Activated CD4-positive, alpha-beta T cell treated with anti-CD3 and anti-CD28 coated beads for 36 hours (primary cell): ENCODE measurements at places on chromosomes 4 and X. TPM values are rescaled to one million over a fixed set of nuclear protein-coding genes. Genes with fewer than 3 reads are reported as not detected.

Gene FGFBP2
- 2.5 TPM for total RNA-seq

DNA sequence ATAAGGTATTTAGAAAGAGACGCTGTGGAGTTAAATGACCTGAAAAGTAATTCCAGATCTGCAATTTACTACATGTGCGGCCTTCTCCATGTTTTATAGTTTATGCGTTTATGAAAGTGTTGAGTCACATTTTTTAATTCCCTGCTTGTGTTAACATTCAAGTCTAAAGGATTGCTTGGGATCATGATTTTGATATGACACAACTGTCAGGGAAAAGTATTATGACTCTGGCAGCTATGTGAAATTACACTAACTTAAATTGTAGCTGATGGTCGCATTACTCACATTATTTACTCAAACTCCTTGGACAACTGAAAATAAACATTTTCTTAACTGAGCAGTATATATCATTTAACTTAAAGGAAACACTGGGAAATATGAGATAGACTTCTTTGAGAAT, 14.3 kb upstream of the GABRB1 start:
- DNase-seq = no peak

Gene FAM9A
- not detected for total RNA-seq

DNA sequence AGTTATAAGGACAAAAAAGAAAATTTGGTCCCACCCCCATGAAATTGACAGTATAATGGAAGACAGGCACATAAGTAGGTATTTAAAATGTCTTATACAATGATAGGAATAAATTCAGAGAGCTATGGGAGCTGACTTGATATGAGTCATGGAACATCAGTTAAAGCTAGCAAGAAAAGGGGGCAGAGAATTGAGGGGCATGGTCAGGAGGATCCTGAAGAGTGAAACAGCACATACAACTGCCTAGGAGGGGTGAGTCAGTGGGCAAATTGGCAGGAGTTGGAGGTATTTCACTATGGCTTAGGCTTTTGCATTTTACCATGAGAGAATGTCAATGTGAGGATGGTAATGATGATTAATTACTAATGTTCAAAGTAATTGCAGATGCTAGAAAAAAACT, 95.4 kb upstream of the BANK1 start:
- no peak for DNase-seq

DNA sequence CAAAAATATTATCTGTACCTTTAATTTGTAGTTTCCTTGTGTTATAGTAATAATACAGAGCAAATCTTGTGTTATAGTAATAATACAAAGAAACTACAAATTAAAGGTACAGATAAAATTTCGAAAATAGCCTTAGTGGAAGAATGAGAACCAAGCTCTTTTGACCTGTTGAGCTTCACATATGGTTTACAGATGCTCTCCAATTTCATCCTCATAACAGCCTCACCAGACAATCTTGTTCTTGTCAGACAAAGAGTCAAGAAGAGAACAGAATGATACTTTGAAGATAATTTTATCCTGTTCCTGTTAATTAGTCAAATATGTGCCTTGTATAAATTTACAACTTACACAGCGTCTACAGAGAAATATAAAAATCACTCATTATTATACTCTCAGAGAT, 12.8 kb downstream of the ATXN3L start:
- DNase-seq = no peak

Gene SSX4
- total RNA-seq = not detected

- no peak for DNase-seq
Observed at GRCh38 chr4:13112030-13112429, 372.1 kb downstream of the RAB28 start.

Gene GC
- not detected for total RNA-seq

Gene ARHGAP36
- not detected for total RNA-seq

DNA sequence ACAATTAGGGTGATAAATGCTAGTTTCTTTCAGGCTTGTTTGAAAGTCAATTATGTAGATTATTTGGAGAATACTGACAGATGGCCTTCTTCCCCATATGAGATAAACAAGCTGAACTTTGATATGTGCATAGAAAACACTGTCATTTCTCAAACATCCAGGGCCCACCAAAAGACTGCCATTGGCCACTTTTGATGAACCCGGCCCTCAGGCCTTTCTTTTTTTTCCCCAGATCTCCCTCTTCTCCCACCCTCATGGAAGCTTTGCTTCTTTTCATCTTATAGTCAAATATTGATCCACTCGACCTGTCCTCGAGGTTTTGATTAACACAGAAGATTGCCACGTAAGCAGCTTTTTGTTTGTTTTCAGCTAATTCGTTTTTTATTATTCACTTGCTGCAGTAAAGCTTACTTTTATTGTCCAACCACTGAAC, 377.4 kb downstream of the SMARCA1 start:
- DNase-seq = no peak

Gene TEX13C
- total RNA-seq = not detected

- DNase-seq = no peak
Observed at GRCh38 chr4:166202991-166203390, 330.0 kb downstream of the TLL1 start.

GRCh38 chr4:48538358-48538757, 48.3 kb downstream of the ZAR1 start:
- no peak for DNase-seq

DNA sequence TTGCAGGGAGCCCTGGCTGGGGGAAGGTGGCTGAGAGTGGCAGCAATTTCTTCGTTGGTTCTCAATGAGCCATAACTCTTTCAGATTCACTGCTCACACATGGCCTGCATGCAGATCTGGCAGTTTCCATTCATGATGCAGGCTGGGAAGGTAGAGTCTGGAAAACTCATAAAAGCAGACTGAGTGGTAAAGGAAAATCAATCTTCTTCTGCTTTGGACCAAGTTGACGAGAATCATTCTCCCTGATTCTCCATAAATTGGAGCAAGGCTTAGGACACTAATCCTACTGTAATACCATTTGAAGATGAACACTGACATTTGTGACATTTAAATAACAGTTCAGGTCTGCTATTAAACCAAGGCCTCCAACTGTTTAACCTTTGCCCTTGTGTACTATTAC, 35.3 kb upstream of the HAND2 start:
- no peak for DNase-seq

DNA sequence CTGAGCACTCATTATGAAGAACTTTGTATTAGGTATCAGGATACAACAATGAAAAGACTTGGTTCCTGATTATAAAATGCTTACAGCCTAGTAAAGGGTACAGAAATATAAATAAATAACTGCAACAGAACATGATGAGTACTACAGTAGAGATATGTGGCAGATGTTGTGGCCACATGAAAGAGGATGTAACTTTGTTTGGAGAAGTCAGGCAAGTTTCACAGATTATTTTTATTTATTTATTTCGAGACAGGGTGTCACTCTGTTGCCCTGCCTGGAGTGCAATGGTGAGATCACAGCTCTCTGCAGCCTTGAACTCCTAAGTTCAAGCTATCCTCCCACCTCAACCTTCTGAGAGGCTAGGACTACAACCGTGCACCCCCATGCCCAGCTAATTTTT, 15.8 kb upstream of the UBE2K start:
- no peak for DNase-seq

- no peak for DNase-seq
Observed at GRCh38 chr4:4560642-4561041, 18.8 kb upstream of the STX18 start.

GRCh38 chrX:40097504-40098263, at the start of gene BCOR:
Gene BCOR (minus strand): TSS chrX:40097958. CDS start chrX:40077929, 20,029 bp downstream.
- peak; percentile 88 for DNase-seq

DNA sequence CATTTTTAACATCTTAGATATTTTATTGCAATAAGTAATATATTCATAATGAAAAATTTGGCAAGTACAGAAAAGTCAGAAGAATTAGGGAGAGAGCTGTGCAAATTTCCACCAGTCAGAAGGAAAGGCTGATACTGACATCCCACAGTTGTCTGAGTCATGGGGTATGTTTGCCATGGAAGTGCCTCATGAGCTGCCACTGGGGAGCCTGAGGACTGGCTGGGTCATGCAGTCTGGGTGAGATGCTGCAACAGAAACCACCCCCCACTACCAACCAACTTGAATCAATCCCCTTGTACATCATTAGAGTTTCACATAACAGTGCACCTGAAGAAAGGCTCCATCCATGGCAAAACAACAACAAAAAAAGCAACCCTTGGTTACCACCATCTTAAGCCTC, 45.2 kb upstream of the ENPP6 start:
- DNase-seq = peak; percentile 44

DNA sequence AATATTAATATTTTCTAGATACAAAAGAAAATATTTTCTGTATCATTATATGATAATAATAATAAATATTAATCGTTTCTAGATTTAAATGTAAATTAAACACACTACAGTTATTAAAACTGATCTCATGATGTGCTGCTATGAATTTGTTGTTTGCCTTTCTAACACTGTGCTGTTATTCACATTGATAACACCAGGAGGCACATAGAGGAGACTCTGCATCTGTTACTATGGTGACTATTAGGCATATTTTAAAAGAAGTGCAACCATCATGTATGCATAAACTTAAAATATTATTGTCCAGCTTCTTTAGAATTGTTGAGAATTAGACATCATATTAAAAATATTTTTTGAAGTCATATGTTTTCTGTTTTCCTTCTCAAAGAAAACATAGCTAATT, 11.8 kb upstream of the PDGFC start:
- no peak for DNase-seq

DNA sequence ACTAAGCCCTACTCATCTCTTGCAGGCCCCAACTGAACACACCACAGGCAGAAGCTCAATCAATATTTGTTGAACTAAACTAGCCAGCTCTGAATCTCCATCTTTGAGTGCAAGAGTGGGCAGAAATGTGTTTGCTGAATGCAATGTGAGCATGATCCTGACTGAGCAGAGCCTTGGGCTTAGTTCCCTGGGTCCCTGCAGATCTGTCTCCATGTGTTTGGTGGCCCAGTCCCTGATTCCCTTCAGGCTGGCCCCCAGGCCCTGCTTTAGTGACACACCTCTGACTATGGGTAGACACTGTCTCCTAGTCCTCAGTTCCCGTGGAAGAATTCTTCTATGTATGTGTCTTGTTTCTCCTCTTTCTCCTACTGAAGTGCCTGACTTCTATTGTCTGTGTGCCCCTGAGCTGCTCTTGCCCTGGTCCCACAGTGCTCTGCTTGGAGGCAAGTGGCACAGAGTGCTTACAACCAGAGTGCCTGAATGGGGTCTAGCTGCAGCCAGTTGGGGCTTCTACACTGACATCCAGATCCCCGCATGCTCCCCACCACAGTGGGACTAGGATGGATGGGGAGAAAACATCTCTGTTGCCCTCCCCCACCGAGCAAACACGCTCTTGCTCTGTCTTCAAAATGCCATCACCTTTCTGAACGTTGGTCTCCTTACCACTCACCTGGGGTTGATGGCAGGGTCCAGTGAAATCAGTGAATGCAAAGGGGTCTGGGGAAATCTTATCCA, 9.3 kb downstream of the PJA1 start:
- no peak for DNase-seq

- DNase-seq = no peak
Observed at GRCh38 chr4:181319629-181320028, 923.6 kb upstream of the TENM3 start.

Gene ODAPH
- total RNA-seq = not detected

Gene SPARCL1
- total RNA-seq = not detected

GRCh38 chr4:134862116-134862515, 660.5 kb upstream of the PABPC4L start:
- DNase-seq = no peak

DNA sequence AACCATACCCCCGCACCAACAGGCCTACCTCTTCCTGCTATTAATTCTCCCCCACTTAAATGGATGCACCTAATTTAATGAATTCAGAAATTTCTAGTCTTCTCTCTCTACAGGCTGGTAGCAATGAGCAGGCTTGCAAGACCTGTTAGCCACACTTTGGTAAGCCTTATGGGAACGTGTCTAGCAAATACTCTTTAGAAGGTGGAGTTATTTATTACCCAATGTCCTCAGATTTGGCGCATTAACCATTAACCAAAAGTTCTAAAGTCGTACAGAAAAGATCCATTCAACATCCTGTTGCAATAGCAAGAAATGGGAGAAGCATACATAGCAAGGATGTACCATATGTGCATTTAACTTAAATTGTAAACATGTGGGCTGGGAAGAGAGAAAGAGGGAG, 47.5 kb downstream of the SLITRK2 start:
- DNase-seq = no peak

Gene CSAG3
- 0.55 TPM for total RNA-seq

DNA sequence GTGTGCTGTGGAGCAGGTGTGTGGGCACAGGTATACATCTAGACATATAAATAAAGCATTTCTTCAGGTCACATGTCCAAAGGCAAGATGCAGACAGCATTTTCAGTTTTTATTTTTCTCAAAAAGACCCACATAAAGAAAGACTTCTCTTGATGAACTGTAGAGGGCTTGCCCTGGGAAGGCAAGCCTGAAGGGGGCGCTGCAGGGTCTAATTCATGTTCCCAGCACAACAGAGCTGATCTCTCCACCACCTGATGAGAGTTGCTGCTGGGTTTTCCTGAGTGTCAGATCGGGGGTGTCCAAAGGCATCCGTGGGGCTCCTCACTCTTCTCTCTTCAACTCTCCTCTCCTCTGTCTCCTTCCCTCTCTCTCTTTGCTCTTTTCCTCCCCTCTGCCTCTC, 26.6 kb downstream of the ADRA2C start:
- peak; percentile 30 for DNase-seq

DNA sequence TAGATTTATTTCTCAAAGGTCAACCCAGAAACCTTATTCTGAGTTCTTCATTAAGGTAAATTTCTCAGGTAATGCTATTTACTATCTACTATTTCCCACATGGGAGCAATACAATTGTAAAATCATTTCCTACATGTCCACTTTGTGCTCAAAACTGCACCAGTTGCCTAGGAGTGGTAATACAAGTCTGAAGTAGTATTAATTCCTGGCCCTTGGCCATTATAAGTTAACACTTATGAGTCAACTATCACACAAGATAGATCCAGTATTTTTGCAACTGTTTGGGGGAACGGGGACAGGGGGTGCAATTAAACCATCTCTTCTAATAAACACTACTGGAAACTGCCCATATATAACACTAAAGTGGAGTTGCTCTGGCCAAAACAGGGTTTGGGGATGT, 48.9 kb downstream of the ACSL4 start:
- no peak for DNase-seq

Gene DOCK11
- total RNA-seq = 47.3 TPM

DNA sequence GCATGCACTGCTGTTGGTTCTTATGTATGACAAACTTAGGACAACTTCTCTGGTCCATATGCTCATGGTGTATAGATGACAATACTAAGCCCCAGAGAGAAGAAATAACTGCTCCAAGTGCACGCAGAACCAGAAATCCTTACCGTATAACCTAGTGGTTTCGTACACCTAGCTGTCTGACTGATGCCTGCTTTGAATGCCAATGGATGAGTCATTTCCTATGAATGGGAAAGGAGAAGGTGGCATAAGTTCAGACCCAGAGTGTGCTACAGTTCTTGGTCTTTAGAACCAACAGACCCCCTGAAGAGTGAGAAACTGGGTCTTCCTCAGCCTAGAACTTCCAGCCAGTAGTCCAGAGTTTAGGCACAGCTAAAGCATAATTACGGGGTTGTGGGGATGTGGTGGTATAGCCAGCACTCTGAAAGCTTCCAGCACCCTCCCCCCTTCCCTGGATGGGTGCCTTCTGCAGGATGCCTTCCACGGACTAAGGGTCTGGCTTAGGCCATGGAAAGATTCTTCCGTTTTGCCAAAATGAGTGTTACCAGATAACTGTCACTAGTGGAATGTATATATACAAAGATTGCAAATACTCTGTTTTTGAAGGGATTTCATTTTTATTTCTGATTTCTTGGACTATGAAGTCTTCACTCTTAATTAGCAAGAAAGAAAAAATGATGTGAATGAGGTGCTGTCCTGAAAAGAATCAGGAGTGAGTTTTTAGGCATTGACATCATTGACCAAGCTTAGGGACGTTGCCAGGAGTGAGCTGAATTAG, 84.6 kb upstream of the PACRGL start:
- DNase-seq = no peak

Gene DUSP9
- 0.14 TPM for total RNA-seq

Gene AKAP14
- total RNA-seq = not detected
